Left kidney (tissue), 8 donors: ENCODE measurements at places on chromosomes 4 and X. TPM values are rescaled to one million over a fixed set of nuclear protein-coding genes. Genes with fewer than 3 reads are reported as not detected.

GAGE12J gene
- polyA plus RNA-seq: not detected

FGG gene
- not detected for polyA plus RNA-seq

PAK3 gene
- polyA plus RNA-seq: 6.5 TPM

ATOH1 gene
- not detected for polyA plus RNA-seq

FAM47C gene
- not detected for polyA plus RNA-seq

PPP4R3C gene
- not detected for polyA plus RNA-seq

TRO gene
- 129 TPM for polyA plus RNA-seq

PRRG1 gene
- polyA plus RNA-seq: 21.8 TPM

FABP2 gene
- 0.05 TPM for polyA plus RNA-seq

HTRA3 gene
- polyA plus RNA-seq: 7.2 TPM
